ENCODE measurements at places on chromosomes 2 and 18. TPM values are rescaled to one million over a fixed set of nuclear protein-coding genes. Genes with fewer than 3 reads are reported as not detected.

DNA sequence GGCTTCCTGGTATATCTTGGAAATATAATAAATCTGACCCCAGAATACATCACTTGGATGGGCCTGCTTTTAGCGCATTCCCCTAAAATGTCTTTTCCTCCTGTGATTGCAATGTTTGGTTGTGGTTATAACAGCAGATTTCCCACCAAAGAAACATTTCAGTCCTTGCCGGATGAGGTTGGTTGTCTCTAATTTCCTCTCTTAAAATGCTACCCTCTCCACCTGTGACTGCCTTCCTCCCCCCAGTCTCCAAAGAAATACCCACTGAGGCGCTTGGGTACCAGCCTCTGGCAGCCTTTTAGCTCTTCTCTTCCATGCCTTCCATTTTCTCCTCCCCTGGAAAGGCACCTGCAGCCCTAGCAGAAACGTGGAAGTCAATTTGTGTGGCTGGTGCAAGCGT, 102.1 kb upstream of the SIX3 start:
- DNase-seq, result no peak

DNA sequence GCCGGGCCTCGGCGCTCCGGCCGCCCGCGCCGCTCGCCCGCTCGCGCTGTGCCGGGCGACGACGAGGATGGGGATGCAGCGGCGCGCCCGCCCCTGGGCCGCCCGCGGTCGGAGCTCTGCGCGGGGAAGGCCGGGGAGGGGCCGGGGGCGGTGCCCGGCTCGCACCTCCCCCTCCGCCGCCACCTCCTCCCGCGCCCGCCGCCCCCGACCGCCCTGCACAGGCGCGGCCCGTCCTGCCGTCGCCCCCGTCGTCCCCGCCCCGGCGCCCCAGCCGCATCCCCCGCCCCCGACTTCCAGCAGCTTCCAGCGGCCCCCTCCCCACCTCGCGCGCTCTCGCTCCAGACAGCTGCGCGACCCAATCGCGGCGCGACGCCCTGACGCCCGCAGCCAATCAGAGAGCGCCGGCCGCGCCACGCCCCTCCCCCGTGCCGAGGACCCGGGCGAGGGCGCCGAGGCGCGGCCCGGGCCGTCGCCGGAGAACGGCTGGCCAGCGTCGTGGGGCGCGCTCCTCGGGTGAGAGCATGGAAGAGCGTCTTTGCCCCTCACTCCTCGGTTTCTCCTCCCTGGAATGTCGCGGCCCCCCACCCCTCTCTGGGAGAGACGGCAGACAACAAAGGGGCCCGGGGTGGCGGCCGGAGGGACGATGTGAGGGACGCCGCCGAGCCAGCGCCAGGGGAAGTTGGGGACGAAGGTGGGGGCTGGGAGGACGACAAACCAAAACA, at the start of gene MBOAT2:
Gene MBOAT2, minus strand, starts transcription at position 69 of the 722 bp plus-strand sequence. CDS start 70 bp downstream, outside the sequence.
- peak; percentile 35 for DNase-seq

Gene BAZ2B
- 81.9 TPM for total RNA-seq

Gene LIMS4
- 12.4 TPM for total RNA-seq

Gene CCDC121
- 1.7 TPM for total RNA-seq

- DNase-seq, result no peak
Observed at GRCh38 chr2:201882353-201883090, 76.2 kb downstream of the CDK15 start.

- no peak for DNase-seq
Observed at GRCh38 chr2:174493549-174494331, 6.9 kb upstream of the GPR155 start.

- no peak for DNase-seq
Observed at GRCh38 chr2:71781695-71782228, 328.4 kb downstream of the DYSF start.

Gene TMEM247
- total RNA-seq, result not detected

DNA sequence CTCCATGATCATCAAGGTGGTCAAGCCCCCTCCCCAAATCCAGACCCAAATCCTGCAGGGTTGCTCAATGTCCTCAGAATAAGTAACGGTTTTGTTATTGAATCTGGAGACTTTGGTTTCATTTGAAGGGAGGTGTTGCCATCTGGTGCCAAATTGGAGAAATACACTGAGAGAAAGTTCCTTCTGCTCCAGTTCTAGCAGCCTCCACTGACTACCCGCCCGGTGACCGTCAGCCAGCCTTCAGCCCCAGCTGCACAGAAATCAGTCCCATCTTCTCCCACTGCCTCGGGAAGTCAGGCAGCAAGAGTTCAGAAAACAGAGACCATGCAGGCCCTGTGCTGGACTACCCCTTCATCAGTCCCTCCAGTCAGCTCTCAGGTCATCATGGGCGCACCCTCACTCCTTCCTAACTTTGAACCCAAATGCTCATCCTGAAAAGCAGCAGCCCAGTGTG, 38.7 kb downstream of the PKDCC start:
- no peak for DNase-seq

DNA sequence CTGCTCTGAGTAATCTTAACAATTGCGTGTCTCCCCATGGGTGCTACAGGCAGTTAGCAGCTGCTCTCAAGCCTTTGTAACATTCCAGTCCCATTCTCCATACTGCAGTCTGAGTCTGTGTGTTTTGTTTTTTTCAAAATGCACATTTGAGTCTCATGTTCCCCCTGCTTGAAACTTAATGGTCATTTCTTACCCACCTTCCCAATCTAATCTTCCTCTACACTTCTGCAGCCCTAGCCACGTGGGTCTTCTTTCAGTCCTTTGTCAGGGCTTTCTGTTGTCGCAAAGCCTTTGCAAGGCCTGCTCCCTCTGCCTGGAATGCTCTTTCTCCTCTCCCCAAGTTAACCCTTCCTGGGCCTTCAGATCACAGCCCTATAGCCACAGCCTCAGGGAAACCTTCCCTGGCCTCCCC, 24.5 kb downstream of the ELAC1 start:
- DNase-seq, result no peak

- DNase-seq, result no peak
Observed at GRCh38 chr18:3901811-3902210, 451.8 kb downstream of the TGIF1 start.

DNA sequence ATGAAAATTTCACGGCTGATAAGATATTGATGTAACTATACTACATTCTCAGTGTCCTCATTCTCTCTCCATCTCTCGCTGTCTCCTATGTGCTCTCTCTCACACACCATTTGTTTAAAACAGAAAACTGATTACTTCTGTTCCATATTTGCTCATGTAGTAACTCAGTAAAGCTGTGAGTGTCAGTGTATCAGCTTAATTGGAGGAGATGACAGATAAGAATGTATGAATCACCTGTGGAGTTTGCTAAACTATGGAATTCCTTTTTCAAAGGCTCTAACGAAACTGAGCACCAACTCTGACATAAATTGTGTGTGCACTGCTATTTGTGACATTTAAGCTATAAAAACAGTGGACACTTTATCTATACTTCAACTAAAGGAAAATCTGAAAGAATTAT, 1080.0 kb downstream of the DSC3 start:
- DNase-seq, result no peak

- no peak for DNase-seq
Observed at GRCh38 chr18:57775937-57776336, 27.2 kb downstream of the ATP8B1 start.

Gene TNP1
- not detected for total RNA-seq

Gene ZBTB7C
- not detected for total RNA-seq

Gene ASAP2
- total RNA-seq, result 44.0 TPM

Gene TWIST2
- 5.4 TPM for total RNA-seq

Gene SPOPL
- 17.5 TPM for total RNA-seq

DNA sequence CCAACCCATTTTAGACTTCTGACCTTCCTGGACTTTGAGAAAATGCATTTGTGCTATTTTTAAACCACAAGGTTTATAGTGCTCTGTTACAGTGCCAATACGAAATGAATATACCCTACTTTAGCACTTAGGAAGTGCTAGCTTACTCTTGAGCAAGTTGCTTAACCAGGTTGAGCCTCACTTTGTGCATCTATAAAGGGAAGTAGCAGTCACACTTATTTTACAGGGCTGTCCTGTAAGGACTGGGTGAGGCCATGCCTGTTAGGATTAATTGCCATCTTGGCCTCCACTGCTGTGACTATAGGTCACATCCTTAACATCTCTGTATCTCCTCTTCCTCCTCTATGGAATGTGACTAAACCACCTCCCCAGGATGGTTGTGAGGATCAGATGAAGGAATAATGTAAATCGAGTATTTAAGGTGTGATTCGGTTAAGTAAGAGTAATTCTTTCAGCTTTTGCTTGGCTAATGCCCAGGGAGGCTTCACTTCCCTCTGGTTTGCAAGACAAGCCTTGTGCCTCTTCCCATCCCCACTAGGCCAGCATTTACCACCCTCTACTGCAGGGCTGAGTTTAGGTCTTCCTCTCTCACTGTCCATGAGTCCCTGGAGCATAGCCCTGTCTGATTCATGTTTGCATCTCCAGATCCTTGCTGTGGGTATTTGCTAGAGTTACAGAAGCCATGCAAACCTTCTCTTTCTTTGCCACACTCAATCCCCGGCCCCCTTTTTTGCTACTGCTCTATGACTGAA, 341.2 kb downstream of the ZNF521 start:
- no peak for DNase-seq

GRCh38 chr18:47756364-47757016, 174.0 kb downstream of the SMAD2 start:
- no peak for DNase-seq

Gene ALPP
- not detected for total RNA-seq

DNA sequence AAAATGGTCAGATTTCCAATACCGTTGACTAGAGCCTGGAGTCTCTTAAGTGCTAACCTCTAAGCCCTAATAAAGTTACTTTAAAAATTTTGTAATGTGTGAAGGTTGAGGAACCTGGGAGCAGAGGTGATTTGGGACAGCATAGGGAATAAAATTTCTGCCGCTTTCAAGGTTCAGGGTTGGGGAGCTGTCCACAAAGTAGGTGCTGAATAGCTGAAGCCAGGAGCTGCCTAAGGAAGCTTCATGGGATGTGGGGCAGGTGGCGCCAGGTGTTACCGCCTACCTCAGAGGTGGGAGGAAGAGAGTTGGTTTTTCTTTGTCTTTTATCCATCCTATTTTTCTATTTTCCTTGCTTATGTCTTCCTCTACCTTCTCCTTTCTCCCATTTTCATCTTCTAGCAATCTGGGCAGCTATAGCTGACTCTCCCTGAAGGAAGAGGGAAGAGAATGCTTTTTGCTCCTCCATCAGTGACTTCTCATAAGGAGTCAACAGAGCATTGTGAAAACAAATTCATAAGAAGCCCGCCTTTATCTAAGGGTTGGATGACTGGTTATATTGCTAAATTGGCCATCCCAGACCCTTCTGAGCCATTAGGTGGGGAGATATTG, 178.7 kb downstream of the CLIP4 start:
- no peak for DNase-seq

- DNase-seq, result no peak
Observed at GRCh38 chr2:72985891-72986683, 68.8 kb downstream of the EMX1 start.

DNA sequence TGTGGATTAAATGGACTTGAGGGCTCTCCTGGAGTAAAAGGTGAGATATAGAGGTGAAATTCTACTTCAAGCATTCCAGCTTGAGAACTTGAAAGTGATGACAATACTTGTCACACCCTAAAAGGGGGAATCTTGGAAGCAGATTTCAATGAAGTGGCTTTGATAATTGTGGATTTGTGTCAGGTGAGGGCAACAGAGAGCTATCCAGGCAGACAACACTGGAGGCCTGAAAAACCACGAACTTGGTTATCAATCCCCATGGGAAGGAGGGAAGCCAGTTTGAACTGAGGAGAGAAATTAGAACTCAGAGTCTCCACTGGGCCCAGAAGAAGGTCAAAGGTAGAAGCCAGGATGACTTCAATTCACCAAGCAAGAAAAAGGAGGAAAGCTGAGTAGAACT, 263.9 kb downstream of the FIGN start:
- DNase-seq, result no peak

- DNase-seq, result no peak
Observed at GRCh38 chr2:120873958-120874887, 138.6 kb downstream of the GLI2 start.

- DNase-seq, result no peak
Observed at GRCh38 chr2:26223018-26223417, 21.4 kb downstream of the HADHA start.

GRCh38 chr2:100182494-100183361, 40.3 kb upstream of the AFF3 start:
- DNase-seq, result no peak

DNA sequence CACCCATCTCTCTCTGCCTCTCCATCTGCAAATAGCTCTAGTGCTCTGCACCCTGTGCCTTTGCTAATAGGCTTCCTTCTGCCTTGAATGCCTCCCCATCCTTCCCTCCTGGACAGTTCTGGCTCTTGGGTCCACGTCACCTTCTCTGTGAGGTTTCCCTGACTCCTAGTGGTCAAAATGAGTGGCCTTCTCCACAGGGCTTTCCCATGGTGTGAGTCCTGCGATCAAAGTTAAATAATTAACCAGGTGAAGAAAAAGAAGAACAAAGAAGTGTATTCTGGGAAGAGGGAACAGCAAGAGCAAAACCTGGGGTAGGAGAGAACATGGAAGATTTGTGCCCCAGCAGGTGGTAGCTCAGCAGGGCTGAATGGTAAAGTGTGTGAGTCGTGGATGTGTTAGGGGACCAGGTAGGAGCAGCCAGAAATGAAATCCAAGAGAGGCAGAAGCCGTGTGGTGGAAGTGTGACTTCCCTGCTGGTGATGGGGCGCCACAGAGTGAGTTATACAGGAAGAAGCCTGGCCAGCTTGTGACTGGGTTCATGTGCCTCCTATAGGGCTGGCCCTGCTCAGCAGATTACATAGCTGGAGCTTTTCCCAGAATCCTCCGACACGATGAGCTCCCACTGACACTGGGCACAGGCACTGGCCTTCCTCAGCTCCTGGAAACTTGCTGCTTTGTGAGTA, 93.8 kb upstream of the LDAH start:
- DNase-seq, result no peak

Gene LCT
- total RNA-seq, result not detected

- DNase-seq, result no peak
Observed at GRCh38 chr2:127909019-127909418, 23.3 kb upstream of the AMMECR1L start.

DNA sequence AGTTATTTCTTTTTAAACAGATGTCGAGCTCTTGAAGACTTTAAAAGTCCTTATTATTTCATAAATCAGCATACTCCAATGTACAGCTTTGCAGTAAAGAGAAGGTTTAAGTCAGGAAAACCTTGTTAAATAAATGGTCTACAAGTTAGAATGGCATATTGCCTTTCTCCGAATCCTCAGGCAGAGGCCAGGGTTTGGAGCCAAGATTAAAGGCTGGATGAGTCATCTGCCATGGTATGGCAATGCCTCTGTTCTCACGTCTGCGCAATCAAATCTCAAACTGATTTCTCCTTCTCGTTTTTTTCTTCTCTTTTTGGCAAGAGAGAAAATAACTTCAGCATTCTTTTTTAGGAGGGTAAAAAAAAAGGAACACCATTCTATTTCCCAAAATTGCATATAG, 5.6 kb upstream of the KCNJ3 start:
- no peak for DNase-seq

GRCh38 chr2:72511906-72512305, 313.9 kb downstream of the EXOC6B start:
- DNase-seq, result no peak
